ENCODE measurements at places on chromosomes 1 and 21. TPM values are rescaled to one million over a fixed set of nuclear protein-coding genes. Genes with fewer than 3 reads are reported as not detected.

Gene ZNF669
- total RNA-seq: 15.8 TPM

Gene CFAP74
- total RNA-seq: not detected

Gene CFHR3
- total RNA-seq: not detected

Gene SPRR3
- total RNA-seq: not detected

Gene TFF2
- total RNA-seq: not detected

Gene CALML6
- not detected for total RNA-seq

Gene KRTCAP2
- total RNA-seq: 155 TPM

Gene CFAP126
- not detected for total RNA-seq

Gene FAM110D
- total RNA-seq: not detected

Gene OR2G3
- not detected for total RNA-seq

Gene ITPKB
- 200 TPM for total RNA-seq

Gene LCK
- total RNA-seq: 292 TPM

Gene BOLA1
- total RNA-seq: 26.4 TPM

Gene ADGRL4
- not detected for total RNA-seq

Gene SLC45A3
- 2.0 TPM for total RNA-seq

Gene IL12RB2
- total RNA-seq: 1.1 TPM

Gene FNDC10
- total RNA-seq: 3.2 TPM

Gene C1orf94
- not detected for total RNA-seq

Gene CD1B
- not detected for total RNA-seq

Gene FRRS1
- 0.94 TPM for total RNA-seq

Gene ASCL5
- total RNA-seq: not detected

Gene UBXN10
- total RNA-seq: 0.73 TPM

Gene RGS7
- total RNA-seq: not detected

Gene BGLAP
- total RNA-seq: 4.5 TPM

Gene PLPPR4
- not detected for total RNA-seq

Gene TSPAN1
- not detected for total RNA-seq

Gene RNF186
- not detected for total RNA-seq
